ENCODE measurements at places on chromosomes 1 and 21.

DNA sequence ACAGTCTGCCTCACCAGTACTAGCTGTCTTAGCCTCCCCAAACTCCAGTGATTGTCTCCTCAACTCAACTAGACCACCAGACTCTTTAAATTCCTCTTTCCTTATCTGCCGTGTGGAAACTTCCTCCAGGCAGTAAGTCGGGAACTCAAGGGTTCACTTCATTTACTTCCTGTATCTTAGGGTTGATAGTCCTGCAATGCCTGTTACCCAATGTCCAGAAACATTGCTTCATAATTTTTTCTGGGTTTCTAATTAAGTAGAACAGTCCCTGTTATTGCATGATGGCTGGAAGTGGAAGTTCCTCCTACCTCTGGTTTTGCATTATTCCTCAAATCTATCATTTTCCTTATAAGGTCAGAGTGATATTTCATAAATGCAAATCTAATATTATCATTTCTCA, 60.8 kb upstream of the RNF11 start:
- no peak for DNase-seq

DNA sequence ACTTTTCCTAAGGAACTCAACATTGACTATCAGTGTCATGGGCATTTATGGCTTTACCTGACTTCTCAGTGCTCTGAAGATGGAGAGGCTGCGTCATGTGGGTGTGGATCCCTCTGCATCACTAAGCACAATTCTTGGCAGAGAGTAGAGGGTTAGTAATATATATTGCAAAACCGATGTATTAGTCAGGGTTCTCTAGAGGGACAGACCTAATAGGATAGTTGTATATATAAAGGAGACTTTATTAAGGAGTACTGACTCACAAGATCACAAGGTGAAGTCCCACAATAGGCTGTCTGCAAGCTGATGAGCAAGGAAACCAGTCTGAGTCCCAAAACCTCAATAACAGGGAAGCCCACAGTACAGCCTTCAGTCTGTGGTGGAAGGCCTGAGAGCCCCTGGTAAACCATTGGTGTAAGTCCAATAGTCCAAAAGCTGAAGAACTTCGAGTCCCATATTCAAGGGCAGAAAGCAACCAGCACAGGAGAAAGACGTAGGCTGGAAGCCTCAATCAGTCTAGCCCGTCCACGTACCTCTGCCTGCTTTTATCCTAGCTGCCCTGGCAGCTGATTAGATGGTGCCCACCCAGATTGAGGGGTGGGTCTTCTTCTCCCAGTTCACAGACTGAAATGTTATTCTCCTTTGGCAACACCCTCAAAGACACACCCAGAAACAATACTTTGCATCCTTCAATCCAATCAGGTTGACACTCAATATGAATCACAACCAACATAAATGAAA, 159.7 kb upstream of the NRIP1 start:
- no peak for DNase-seq

DNA sequence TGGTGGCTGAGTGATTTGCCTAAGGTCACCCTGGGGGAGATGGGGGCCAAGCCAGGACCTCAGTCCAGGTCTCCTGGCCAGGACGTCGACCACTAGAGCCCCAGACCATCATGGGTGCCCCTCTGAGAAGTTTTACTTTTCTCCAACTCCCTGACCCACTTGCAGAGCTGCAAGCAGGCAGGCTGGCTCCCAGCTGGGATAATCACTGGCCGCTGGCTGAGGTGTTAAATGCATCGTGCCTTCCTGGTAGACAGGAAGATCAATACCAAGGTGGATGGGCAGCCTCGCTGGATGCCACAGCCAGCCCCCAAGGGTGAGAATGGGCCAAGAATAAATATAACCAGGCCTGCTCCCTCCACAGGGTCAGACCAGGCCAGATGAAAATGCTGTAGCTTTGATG, 106.2 kb downstream of the EPHB2 start:
- no peak for DNase-seq

- no peak for DNase-seq
Observed at GRCh38 chr1:172616195-172616594, 42.7 kb upstream of the FASLG start.

GRCh38 chr1:224292419-224292818, 37.6 kb downstream of the NVL start:
- DNase-seq, result no peak
